T-helper 2 cell treated with Interferon-gamma antibody and Interleukin-4, amounts not matched to agents 100 ng/mL and 5 ng/mL, for 36 hours (primary cell): ENCODE measurements at places on chromosomes 1 and 21. TPM values are rescaled to one million over a fixed set of nuclear protein-coding genes. Genes with fewer than 3 reads are reported as not detected.

CFHR1 gene
- not detected in 2 replicates for total RNA-seq

ADCY10 gene
- 0.14 and 0.16 TPM in 2 replicates for total RNA-seq

BACH1 gene
- 23.7 and 25.2 TPM in 2 replicates for total RNA-seq

KRTAP12-2 gene
- total RNA-seq = not detected in 2 replicates

ARHGEF10L gene
- not detected in 2 replicates for total RNA-seq

KLHDC8A gene
- not detected in 2 replicates for total RNA-seq

ERVH48-1 gene
- total RNA-seq = 0.39 TPM in 2 replicates

LMOD1 gene
- not detected in 2 replicates for total RNA-seq

C1orf232 gene
- total RNA-seq = not detected in 2 replicates

C1orf87 gene
- total RNA-seq = not detected in 2 replicates

LRRC39 gene
- total RNA-seq = 0.39 and 0.64 TPM in 2 replicates

GAS5 gene
- 361 and 397 TPM in 2 replicates for total RNA-seq

CLCNKA gene
- not detected in 2 replicates for total RNA-seq

OR2T29 gene
- not detected in 2 replicates for total RNA-seq

IL10 gene
- 1.00 and 2.6 TPM in 2 replicates for total RNA-seq

TPTE gene
- not detected in 2 replicates for total RNA-seq

TTC34 gene
- 1.3 and 1.7 TPM in 2 replicates for total RNA-seq

GJB4 gene
- not detected in 2 replicates for total RNA-seq

RABGGTB gene
- 136 and 138 TPM in 2 replicates for total RNA-seq

SOX13 gene
- total RNA-seq = 0.50 and 0.68 TPM in 2 replicates

SH2D1B gene
- not detected in 2 replicates for total RNA-seq

PRRX1 gene
- total RNA-seq = not detected in 2 replicates

OXCT2 gene
- total RNA-seq = 0.66 and 0.68 TPM in 2 replicates

SRSF11 gene
- 184 and 191 TPM in 2 replicates for total RNA-seq

CELF3 gene
- total RNA-seq = not detected in 2 replicates

TMEM81 gene
- 2.9 and 3.5 TPM in 2 replicates for total RNA-seq

KLHL20 gene
- total RNA-seq = 21.4 and 21.5 TPM in 2 replicates

RBM11 gene
- 0.11 TPM in 1 of 2 replicates, not detected in the other for total RNA-seq

GPA33 gene
- 3.8 and 3.9 TPM in 2 replicates for total RNA-seq

CADM3 gene
- total RNA-seq = not detected in 2 replicates

BEST4 gene
- total RNA-seq = 0.55 TPM in 2 replicates

TMEM240 gene
- 1.0 and 1.1 TPM in 2 replicates for total RNA-seq

CRP gene
- not detected in 2 replicates for total RNA-seq

CELA3B gene
- total RNA-seq = not detected in 2 replicates

FAM177B gene
- total RNA-seq = not detected in 2 replicates

CHODL gene
- not detected in 2 replicates for total RNA-seq

RNU1-4 gene
- 2,343 and 2,397 TPM in 2 replicates for total RNA-seq

DNASE2B gene
- total RNA-seq = not detected in 2 replicates

CASQ2 gene
- not detected in 2 replicates for total RNA-seq

TP73 gene
- total RNA-seq = 2.6 and 2.7 TPM in 2 replicates

TMEM82 gene
- total RNA-seq = not detected in 2 replicates

NOTCH2NLA gene
- total RNA-seq = 40.3 and 42.8 TPM in 2 replicates

OLIG2 gene
- not detected in 2 replicates for total RNA-seq

ARHGEF16 gene
- not detected in 2 replicates for total RNA-seq

ATP1A2 gene
- total RNA-seq = not detected in 2 replicates

GRIK3 gene
- total RNA-seq = not detected in 2 replicates

NCMAP gene
- total RNA-seq = not detected in 2 replicates

SPRR4 gene
- total RNA-seq = not detected in 2 replicates

DYRK3 gene
- total RNA-seq = 7.1 and 7.9 TPM in 2 replicates
